ENCODE measurements at places on chromosomes 6 and 20.

GRCh38 chr20:17794400-17794799 is 94.6 kb downstream of the BANF2 start:
- DNase-seq: no peak

DNA sequence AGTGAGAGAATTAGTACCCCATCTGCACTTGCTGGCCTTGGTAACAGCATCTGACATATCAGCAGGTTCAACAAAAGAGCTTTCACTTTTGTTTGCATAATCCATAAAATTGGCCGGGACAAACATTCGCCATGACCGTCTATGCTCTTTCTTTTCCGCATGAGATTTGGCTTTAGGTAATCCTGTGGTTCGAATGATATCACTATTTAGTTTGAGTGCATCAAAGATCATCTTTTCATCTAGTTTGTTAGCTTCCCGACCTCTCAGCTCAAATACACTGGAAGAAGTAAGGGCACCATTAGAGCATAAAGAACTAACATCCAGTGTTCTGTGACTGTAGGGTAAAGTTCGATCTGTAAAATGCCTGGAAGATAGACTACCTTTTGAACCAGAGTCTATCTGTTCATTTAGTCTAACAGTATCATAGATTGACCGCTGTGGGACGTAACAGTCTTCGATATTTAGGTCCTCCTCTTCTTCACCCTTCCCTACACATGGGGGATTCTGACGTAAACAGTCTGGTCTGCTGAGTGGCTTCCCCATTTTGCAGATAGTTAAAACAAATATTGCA is 101.6 kb downstream of the DST start:
- DNase-seq: no peak

DNA sequence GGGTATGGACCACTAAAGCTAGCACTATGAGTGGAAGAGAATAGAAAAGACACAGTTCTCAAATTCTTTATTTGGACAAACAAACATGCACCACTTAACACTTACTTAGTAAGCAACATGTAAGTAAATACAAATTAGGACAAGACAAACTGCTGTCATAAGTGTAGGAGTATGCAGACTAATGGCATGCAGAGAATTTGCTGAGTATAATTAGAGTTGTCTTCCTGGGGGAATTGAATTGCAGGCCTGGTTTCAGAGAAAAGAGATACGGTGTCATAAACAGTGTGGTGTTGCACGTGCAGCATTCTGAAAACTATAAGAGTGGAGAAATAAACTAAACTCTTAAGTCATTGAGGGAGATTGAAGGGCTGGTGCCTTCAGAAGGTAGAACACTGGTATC is 125.2 kb upstream of the EYA4 start:
- DNase-seq: no peak

DNA sequence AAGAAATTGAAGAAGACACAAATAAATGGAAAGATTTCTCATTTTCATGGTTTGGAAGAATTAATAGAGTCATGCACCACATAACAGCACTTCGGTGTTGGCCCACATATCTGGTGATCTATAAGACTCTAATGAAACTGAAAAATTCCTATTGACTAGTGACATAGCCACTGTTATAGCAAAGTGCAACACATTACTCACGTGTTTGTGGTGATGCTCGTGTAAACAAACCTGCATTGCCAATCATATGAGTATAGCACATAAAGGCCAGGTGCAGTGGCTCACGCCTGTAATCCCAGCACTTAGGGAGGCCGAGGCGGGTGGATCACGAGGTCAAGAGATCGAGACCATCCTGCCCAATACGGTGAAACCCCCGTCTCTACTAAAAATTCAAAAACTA is 84.4 kb upstream of the STMND1 start:
- no peak for DNase-seq

DNA sequence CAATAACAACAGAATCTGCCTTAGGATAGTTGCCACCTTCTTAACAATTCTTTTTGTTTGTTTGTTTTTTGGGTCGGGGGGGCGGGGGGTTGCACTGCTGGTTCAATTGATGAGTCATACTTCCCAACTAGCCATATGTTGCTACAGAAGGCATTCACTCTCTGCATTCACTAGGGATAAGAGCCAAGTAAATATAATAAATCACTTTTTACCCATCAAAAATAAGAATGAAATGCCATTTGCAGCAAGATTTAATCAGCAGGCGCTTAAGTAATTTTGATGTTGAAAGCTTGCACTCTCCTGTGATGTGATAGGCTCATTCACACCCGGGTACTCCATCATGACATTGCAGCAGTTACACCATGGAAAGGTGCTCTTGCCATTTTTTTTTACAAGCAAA is 209.8 kb downstream of the HIVEP2 start:
- DNase-seq: no peak

- no peak for DNase-seq
Observed at GRCh38 chr6:87082160-87082721, 12.7 kb downstream of the CGA start.

DNA sequence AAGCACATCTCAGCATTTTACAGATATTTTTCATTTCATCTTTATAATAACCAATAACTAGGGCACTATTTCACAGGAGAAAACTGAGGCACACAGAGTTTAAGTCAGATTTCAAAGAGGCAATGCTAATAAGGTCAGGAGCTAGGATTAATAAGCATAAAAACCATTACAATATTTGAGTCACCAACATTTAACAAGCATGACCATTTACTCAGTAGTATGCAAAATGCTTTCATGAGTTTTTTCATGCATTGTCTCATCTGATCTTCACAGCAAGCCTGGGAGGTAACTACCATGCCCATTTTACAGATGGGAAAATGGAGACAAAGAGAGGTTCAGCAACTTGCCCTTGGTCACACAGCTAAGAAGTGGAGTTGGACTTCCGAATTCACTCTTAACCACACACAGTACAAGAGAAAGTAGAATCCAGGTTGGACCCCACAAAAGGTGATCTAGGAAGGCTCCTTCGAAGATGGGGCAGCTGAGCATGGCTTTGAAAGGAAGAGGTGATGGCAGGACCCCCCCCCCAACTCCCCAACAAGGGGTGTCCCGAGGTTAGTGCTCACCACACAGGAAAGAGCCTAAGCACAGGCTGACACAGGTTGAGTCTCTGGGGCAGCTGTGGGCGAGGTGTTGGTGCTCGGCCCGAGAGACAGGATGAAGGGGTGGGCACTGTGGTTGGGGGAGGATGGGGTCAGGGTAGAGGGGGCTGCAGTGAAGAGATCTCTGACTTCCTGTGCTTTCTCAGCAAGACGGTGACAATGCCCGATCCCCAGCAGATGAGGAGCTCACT is 108.8 kb downstream of the PREX1 start:
- DNase-seq: peak; percentile 79

DNA sequence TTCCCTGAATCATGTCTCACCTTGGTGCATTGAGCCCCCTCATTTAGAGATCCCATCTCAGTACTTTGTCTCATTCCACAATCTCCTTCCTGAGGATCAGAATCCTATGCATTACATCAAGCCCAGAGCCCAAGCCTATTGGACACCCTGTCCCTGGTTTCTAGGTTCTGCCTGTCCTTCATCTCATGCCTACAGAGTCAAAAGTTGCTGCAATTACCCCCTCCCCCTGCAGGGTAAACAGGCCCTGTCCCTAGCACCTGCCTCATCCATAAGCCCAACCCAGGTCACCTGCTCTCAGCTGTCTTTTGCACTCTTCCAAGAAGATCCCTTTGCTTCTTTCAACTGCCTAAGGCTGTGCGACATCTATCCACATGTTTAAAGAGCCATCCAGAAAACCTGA is 93.9 kb downstream of the SPTLC3 start:
- no peak for DNase-seq

- DNase-seq: no peak
Observed at GRCh38 chr20:39935901-39936300, 753.1 kb downstream of the MAFB start.

- no peak for DNase-seq
Observed at GRCh38 chr6:146884728-146885127, 286.0 kb downstream of the ADGB start.

DNA sequence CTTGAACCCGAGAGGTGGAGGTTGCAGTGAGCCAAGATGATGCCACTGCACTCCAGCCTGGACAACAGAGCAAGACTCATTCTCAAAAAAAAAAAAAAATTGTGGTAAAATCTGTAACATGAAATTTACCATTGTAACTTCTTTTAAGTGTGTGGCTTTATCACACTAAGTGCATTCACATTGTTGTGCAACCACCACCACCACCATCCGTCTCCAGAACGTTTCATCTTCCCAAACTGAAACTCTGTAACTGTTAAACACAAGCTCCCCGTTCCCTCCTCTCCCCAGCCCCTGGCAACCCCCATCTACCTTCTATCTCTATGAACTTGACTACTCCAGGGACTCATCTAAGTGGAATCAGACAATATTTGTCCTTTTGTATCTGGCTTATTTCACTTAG is 29.7 kb downstream of the PDRG1 start:
- DNase-seq: no peak

GRCh38 chr6:5280920-5281319 is 19.6 kb downstream of the FARS2 start:
- no peak for DNase-seq

DNA sequence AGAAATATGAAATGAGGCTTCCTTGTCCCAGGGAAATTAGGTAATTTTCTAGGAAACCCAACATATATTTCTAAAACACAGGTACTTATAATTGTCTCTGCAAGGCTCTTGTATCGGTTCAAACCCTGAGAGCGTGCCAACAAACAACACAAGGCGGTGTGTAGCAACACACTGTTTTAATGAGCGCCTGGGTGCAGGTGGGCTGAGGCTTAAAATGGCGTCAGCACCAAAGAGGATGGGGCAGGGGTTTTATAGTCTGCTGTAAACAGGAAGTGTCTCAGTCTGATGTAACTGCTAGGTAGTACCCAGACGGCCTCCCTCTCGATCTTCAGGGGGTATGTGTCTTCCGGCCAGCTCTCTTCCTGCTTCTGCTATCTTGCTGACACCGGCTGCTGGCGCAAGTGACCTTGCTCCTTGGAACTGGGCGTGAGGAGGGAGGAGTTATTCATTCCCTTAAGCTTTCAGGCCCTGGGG is 69.7 kb downstream of the EPB41L2 start:
- no peak for DNase-seq

- no peak for DNase-seq
Observed at GRCh38 chr6:25447570-25447929, 168.4 kb downstream of the CARMIL1 start.

- DNase-seq: no peak
Observed at GRCh38 chr20:23656372-23656771, 18.6 kb upstream of the CST3 start.

- DNase-seq: no peak
Observed at GRCh38 chr20:23658989-23659609, 21.3 kb upstream of the CST3 start.

GRCh38 chr6:14711704-14712379 is 534.0 kb upstream of the JARID2 start:
- DNase-seq: no peak

DNA sequence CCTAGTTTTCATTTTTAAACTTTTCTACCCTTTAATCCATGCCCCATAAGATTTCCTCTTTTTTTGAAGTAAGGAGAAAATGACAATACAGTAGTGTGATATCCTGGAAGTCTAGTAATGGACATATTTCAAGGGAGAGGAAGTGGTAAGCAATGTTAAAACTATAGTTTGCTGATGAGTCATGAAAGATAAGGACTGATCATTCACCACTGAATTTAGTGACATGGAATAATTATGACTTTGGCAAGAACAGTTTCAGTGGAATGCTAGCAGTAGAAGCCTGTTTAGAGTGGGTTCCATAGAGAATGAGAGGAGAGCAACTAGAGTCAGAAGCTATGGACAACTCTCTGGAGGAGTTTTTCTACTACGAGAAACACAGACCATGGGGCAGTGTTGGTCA is 24.9 kb upstream of the SLC2A12 start:
- DNase-seq: no peak

GRCh38 chr6:113558966-113559365 is 298.2 kb upstream of the MARCKS start:
- no peak for DNase-seq

GRCh38 chr6:37029249-37029971 is 24.0 kb downstream of the FGD2 start:
- DNase-seq: peak; percentile 37

Measured in activated gamma-delta T cell treated with Interleukin-2 at 50 U/mL for 16 hours (primary cell).